CD4-positive, alpha-beta T cell treated with Interleukin-21 for 1 hour (primary cell): ENCODE measurements at places on chromosomes 6 and 20.

DNA sequence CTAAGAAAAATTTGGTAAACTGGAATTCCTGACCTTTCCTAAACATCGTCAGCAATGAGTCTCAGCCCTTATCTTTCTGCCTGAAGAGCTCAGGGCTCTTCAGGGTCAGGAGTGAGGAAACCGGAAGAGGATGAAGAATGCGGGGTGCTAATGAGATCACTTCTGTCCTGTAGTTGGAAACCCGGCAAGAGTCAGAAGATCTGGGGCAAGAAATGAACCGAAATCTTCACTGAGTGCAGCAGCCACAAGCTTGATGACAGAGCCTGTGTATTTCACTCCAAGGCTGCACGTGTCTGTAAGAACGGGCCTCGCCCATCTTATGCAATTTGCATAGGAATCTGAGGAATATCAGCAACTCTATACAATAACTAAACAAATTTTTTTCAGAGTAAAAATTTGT, 60.4 kb upstream of the QKI start:
- DNase-seq = no peak

DNA sequence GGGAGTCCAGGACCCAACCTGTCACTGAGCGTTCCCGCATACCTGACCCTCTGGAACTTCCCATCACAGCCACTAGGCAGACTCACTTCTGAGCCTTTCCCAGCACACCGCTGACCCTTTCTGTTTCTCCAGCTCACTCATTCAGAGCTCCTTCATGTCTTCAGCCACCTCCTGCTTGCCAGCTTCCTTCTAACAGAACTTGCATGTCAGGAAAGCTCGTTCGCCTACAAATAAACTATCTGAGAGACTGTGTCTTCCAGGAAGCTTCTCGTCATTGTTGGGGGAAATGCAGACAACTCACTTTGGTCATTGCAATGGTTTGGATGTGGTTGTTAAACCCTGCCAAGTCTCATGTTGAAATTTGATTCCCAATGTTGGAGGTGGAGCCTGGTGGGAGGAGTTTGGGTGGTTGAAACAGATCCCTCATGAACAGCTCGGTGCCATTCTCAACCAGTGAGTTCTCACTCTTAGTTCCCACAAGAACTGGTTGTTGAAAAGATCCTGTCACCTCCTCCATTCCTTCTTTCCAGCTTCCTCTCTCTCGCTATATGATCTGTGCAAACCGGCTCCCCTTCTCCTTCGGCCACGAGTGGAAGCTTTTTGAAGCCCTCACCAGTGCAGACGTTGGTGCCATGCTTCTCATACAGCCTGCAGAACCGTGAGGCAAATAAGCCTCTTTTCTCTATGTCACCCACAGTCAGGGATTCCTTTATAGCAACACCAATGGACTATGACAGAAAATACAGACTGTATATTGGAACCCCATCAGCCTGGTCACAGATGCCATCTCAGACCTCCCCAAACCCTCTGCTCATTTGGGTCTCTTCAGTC, 1.4 kb upstream of the MUC21 start:
- DNase-seq = no peak

- no peak for DNase-seq
Measured at GRCh38 chr6:43809417-43810305, 39.6 kb downstream of the VEGFA start.

DNA sequence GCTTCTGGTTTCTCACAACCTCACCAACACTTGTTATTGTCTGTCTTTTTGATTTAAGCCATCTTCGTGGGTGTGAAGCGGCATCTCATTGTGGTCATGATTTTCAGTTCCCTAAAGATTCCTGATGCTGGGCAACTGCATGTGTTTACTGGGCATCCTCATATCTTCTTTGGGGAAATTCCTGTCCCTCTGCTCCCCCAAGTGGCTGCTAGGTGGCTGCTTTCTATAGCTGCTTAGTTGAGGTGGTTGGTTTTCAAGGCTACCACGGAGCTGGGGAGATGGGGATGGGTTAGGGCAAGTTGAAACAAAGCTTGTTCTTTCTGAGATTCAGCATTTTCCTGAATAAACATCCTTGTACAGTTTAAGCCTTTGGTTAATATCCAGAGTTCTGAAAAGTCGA, 403.9 kb upstream of the SULF2 start:
- DNase-seq = no peak

- DNase-seq = no peak
Measured at GRCh38 chr6:28864326-28864923, 59.4 kb downstream of the TRIM27 start.

- DNase-seq = no peak
Measured at GRCh38 chr6:23340271-23340670, 770.9 kb downstream of the HDGFL1 start.

DNA sequence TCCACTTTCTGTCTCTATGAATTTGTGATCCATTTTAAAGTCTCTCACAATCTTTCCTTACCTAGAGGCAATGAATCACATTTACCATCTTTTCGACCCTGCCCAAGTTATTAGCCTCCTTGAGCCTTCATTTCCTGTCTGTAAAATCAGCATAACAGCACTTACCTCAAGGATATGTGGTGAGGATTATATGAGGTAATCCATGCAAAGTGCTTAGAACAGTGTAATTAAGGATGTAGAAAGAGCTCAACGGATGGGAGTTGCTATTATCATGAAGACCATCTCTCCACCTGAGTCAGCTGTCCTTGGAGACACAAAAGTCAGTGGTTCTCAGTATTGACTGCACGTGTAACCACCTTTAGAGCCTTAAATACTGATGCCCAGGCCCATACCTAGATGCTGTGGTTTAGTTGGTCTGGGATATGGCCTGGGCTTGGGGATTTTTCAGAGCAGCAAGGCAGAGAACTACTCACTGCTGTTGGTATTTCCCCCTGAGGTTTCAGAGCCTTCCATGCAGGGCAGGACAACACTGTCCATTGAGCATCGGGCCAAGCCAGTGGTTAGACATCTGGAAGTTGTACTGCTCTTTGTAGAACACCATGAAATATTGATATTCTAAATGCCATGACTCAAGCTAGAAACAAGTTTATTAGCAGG, 55.8 kb downstream of the LYRM2 start:
- no peak for DNase-seq

DNA sequence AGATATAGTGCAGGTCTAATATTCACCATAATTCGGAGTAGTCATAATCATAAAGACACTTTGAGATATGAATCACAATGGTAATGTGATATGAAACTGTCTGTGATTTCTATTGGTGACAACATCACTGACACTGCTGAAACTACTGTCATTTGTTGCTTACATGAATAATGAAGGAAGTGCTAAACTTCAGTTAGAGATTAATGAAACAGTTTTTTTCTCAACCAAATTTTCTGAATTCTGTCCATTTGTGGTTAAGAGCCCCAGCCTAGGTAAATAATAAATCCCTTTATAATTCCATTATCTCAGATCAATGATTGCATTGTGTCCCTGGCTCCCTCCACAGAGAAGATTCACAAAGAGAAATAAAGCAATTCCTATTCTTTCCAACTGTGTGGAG, 122.6 kb downstream of the HIVEP2 start:
- no peak for DNase-seq

DNA sequence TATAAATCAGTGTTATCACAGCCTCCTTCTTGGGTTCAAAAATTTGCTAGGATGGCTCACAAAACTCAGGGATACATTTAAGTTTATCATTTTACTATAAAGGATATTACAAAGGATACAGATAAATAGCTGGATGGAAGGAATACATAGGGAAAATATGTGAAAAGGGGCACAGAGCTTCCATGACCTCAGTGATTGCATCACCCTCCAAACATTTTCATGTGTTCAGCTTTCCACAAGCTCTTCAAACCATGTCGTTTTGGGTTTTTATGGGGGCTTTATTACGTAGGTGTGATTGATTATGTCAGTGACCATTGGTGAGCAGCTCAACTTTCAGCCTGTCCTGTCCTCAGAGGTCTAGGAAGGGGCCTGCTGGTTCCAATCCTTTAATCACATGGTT, 68.0 kb downstream of the CYB5R4 start:
- DNase-seq = no peak

GRCh38 chr20:4534315-4534714, 187.4 kb upstream of the PRND start:
- DNase-seq = no peak

DNA sequence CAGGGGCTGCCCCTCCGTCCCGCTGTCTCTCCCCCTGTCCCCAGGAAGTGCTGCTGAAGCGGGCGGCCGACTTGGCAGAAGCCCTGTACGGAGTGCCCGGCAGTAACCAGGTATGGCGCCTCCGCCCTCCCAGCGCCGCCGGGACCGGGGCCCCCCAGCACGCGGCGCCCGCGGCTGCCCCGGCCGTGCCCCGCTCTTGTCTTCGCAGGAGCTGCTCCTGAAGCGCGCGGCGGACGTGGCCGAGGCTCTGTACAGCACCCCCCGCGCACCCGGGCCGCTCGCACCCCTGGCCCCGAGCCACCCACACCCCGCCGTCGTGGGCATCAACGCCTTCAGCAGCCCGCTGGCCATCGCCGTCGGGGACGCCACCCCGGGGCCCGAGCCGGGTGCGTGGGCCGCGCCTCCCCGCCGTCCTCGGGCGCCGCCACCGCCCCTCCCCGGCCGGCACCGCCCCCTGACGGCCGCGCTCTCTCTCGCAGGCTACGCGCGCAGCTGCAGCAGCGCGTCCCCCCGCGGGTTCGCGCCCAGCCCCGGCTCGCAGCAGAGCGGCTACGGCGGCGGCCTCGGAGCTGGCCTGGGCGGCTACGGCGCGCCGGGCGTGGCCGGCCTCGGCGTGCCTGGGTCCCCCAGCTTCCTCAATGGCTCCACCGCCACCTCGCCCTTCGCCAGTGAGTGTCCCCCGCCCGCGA, 48.4 kb downstream of the CPXM1 start:
- peak; percentile 63 for DNase-seq

DNA sequence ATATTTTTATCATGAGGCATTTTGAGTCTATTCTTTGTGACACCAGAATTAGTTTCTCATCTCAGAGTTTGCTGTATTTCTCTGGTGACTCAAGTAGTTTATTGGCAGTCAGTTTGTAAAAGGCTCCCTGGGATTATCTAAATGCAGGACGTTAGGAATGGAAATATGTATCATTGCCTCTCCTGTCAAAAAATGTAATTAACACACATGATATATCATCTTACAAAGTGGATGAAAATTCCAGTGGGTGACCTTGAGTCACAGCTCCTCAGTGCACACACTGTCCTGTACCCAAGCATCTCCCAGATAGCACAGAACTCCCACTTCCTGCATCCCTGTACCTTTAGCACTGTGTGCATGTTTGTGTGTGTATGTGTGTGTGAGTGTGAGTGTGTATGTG, 258.6 kb downstream of the LAMA2 start:
- DNase-seq = no peak

DNA sequence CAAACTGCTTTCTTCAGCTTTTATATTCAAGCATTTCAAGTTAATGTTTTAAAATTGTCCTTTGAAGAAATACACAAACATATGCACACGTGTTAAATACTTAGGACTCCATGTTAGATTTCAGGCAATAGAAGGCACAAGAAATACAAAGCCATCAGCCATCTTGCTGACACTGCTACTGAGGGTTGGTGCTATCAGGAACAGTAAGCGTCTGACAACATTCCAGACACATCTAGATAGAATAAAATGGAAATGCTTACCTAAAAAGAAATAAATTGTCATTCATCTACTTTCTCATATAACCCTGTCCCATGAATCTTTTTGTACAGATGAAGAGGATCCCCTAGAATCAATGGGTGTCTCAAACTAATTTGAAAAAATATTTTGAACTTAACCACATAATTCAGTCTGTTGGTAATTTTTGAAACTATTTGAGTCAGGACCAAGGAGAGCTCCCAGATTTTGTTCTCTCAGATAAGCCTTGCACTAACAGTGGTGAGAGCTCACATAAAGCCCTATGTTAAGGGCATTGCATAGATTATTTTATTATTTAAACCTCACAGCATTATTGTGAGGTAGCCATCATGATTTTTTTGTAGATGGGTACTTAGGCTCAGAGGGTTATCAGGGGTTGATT, 631.1 kb upstream of the POU3F2 start:
- DNase-seq = no peak

- peak; percentile 45 for DNase-seq
Measured at GRCh38 chr6:29641430-29642148, 8.6 kb upstream of the GABBR1 start.

GRCh38 chr6:92459606-92460005, 959.8 kb downstream of the EPHA7 start:
- DNase-seq = no peak

GRCh38 chr6:139373154-139373927, 1.1 kb downstream of the CITED2 start:
- DNase-seq = peak; percentile 74

GRCh38 chr20:445514-446336, 16.6 kb downstream of the TBC1D20 start:
- no peak for DNase-seq

DNA sequence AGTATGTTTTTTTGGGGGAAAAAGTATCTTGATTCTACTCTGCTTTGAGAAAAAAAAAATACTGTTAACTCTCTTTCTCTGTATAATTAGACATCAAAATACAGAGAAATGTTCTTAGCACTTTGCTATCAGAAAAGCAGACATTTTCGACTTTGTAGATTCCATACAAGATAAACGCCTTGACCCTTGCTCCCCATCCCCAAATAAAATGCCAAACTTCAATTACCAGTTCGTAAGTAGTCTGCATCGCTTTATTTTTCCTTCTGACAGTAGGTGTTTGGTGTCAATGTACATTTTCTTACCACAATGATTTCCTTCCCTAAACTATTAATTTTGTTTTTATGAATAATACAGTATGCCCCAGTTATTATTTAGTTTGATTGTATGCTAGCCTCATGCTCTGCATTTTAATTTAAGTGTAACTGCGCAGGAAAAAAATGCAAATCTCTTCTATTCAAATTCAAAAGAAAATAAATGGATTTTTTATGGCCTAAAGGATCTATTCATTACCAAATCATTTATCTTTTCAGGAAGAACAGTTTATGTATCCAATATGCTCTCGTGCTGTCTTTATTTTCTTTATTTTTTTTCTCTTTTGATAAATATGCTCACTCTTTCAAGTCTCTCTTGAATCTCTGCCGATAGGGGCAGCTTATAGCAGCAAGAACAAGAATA, 84.8 kb upstream of the ZNF217 start:
- no peak for DNase-seq

DNA sequence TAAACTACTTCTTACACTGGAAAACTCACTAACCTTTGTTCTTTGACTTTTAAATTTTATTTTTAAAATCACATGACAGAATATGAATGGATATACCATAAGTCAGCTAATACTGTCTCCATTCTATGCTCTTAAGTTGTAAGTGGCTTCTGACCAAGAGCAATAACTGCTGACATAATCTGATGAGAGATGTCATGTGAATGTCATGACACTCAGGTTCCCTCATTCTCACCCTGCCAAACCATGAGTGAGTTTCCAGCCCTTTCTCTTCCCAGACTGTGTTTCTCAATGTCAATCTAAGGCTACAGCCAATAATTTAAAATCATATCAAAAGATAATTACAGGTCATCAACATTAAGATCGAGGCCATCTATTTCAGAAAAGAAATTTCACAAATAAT, 39.7 kb downstream of the KIF16B start:
- no peak for DNase-seq
